Progenitor cell of endocrine pancreas (in vitro differentiated cells): ENCODE measurements at places on chromosomes 11 and 22. TPM values are rescaled to one million over a fixed set of nuclear protein-coding genes. Genes with fewer than 3 reads are reported as not detected.

ART5 gene
- 1.8 and 3.8 TPM in 2 replicates for total RNA-seq

ACCS gene
- 30.5 and 33.5 TPM in 2 replicates for total RNA-seq

GUCY1A2 gene
- total RNA-seq, result 36.5 and 38.5 TPM in 2 replicates

SOX6 gene
- total RNA-seq, result 32.6 and 34.9 TPM in 2 replicates

JAML gene
- total RNA-seq, result 0.22 and 0.60 TPM in 2 replicates

ROBO4 gene
- total RNA-seq, result not detected in 2 replicates

DNA sequence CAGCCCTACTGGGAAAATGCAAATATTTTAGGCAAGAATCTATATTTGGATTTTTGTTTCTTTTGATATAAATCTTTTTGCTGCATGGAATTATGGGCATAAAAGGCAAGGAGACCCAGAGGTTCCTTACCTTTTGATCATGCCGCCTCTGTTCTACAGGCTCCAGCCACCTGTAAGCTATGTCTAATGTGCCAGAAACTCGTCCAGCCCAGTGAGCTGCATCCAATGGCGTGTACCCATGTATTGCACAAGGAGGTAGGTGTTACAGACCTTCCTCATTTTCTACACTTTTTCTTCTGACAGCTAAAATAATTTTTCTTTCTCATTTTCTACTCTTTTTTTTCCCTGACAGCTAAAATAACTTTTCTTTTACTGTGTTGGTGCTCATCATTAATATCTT, 8.2 kb upstream of the BACE1-AS start:
- peaks cover 30% of the 10 kb centered on the region for H3K36me3 ChIP-seq
- no peak overlapping the region for H3K27ac ChIP-seq
- no peaks in the 10 kb centered on the region for H3K27me3 ChIP-seq
- no peaks in the 10 kb centered on the region for H3K4me1 ChIP-seq

DNA sequence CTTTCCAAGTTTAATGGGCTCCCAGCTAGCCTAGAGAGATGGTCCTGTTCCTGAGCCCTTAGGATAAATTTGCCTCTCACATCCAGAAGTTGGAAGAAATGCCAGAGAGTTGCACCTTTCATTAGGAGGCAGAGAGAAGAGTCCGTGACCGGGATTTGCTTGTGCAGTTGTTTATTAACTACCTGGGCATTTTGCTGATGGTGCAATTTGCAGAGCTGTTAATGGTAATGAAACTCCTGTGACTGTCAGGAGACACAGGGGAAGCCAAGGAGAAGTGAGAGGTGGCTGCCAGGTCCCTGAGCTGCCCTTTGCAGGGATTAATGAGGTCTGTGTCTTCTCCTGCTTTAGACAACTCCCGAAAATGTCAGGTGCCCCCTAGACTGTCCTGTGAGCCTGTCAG, 69.1 kb upstream of the B3GAT1 start:
- H3K36me3 ChIP-seq, result no peaks in the 10 kb centered on the region
- H3K4me1 ChIP-seq, result no peaks in the 10 kb centered on the region

DNA sequence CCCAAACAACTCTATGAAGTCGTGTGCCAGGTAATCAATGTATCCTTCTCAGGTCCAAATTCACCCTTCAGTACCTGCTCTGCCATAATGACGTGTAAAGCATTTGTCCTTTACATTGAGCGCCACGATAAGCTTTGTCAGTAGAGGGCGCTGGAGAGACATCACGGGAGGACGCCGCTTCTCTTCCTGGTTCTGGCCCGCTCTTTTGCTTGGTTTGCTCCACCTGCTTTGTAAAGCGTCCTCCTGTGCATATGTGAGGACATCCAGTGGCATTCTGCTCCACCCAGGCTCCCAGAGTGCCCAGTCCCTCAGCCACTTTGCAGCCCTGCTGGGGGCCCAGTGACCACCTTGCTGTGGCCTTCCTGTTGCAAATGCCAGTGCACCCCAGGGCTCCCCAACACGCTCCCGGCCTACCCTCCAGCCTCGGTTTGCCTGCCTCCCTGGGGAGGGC, 61.1 kb downstream of the WT1 start:
- DNase-seq, result no peak
- H3K36me3 ChIP-seq, result peaks cover 1% of the 10 kb centered on the region
- peaks cover 5% of the 10 kb centered on the region for H3K27me3 ChIP-seq
- H3K27ac ChIP-seq, result no peak overlapping the region
- H3K4me1 ChIP-seq, result no peaks in the 10 kb centered on the region
- H3K4me3 ChIP-seq, result no peak overlapping the region

GRCh38 chr11:14413307-14414069, 54.5 kb upstream of the RRAS2 start:
- H3K27me3 ChIP-seq, result peaks cover 5% of the 10 kb centered on the region
- H3K36me3 ChIP-seq, result no peaks in the 10 kb centered on the region
- H3K4me3 ChIP-seq, result no peak overlapping the region

- peaks cover 4% of the 10 kb centered on the region for H3K36me3 ChIP-seq
- DNase-seq, result peak; percentile 46
- H3K27ac ChIP-seq, result peak overlapping the region; percentile 95
- H3K4me3 ChIP-seq, result peak overlapping the region; percentile 81
- no peaks in the 10 kb centered on the region for H3K27me3 ChIP-seq
Observed at GRCh38 chr22:37560608-37561211, 430 bp downstream of the CDC42EP1 start.

- peaks cover 15% of the 10 kb centered on the region for H3K4me1 ChIP-seq
- H3K27me3 ChIP-seq, result no peaks in the 10 kb centered on the region
- no peak for DNase-seq
- no peak overlapping the region for H3K27ac ChIP-seq
- H3K36me3 ChIP-seq, result no peaks in the 10 kb centered on the region
Observed at GRCh38 chr11:48013269-48013901, 33.0 kb downstream of the PTPRJ start.

GRCh38 chr11:47241841-47242301, 6.7 kb downstream of the ACP2 start:
- H3K27me3 ChIP-seq, result no peaks in the 10 kb centered on the region
- no peak overlapping the region for H3K27ac ChIP-seq
- no peak overlapping the region for H3K4me3 ChIP-seq
- H3K4me1 ChIP-seq, result no peaks in the 10 kb centered on the region

- peaks cover 2% of the 10 kb centered on the region for H3K27me3 ChIP-seq
- H3K4me3 ChIP-seq, result no peak overlapping the region
- no peaks in the 10 kb centered on the region for H3K36me3 ChIP-seq
- no peak overlapping the region for H3K27ac ChIP-seq
- DNase-seq, result no peak
Observed at GRCh38 chr11:74321487-74322188, 10.2 kb upstream of the P4HA3 start.

DNA sequence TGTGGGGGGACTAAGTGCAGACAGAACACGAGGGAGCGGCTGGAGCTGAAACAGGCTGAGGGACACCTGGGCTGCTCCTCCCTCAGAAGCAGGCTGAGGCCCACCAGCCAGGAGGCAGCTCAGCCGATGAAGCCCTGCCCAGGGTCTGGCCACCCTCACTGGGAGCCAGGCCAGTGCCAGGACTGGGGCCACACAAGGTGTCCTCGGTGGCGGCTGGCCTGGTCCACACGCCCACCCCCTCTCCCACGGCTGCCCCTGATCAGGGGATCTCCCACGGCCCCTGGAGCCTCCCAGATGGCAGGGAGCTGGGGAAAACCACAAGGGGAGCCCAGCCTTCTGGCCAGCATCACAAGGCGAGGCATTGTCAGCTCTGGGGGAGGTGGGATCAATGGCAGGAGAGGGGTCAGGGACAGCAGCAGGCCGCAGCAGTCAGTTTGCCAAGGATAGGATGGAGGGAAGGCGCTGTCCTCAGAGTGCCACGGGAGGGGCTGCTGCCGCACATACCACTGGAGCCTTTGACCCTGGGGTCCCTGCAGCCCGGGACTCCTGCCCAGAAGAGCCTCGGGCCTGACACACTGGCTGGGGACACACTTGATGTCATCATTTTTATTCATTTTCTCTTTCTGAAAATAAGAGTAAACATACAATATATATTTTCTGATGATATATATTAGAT, 11.7 kb upstream of the RASL10A start:
- H3K4me3 ChIP-seq, result no peak overlapping the region
- no peak for DNase-seq
- H3K4me1 ChIP-seq, result no peaks in the 10 kb centered on the region
- H3K27me3 ChIP-seq, result no peaks in the 10 kb centered on the region
- H3K36me3 ChIP-seq, result peaks cover 7% of the 10 kb centered on the region
- no peak overlapping the region for H3K27ac ChIP-seq

DNA sequence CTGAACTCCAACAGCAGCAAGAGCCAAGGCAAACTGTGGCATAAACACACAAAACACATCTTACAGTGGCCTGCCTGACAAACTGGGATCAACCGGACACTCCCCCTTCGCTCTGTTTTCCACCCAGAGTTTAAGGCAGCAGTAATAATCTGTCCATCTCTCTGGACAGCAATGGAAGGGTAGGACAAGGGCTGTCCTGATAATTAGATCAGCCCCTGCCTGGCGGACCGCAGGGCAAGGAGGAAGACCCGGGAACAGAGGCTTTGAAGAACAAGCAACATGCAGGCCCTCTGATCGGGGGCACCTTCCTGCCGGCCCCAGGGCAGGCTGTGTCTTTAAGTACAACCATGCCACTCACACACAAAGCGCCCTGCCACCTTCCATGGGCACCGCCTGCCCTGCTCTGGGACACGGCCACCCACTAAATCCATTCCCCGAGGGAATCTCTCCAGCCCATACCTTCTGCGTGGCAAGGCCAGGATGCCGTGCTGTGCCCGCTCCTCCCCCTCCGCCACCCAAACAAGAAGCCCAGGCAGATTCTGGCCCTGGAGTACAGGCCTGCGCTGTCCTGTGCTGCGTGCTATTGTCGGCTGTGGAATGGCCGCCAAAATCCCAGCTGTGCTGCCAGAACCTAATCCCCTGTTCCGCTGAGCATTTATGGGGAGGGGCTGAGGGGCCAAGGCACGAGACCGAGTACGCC, 38.8 kb downstream of the NUMA1 start:
- H3K4me3 ChIP-seq, result no peak overlapping the region
- peak; percentile 25 for DNase-seq
- H3K36me3 ChIP-seq, result peaks cover 2% of the 10 kb centered on the region
- H3K27ac ChIP-seq, result no peak overlapping the region

DNA sequence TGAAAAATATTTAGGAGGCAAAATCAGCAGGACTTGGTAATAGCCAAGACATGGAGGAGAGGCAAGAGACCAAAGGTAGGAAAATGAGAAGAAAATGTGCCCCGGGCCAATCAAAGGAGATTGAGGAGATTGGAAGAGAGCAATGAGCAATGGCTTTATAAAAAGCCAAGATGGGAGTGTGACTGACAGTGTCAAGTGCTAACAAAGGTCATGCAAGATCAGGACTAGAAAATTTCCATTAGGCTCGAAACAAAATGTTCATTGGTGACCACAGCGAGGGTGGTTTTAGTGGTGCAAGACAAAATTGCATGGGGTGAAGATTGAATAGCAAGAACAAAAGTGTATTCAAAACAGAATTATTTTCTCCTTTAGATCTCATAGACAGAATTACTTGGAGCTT, 45.2 kb upstream of the TBCEL start:
- peaks cover 55% of the 10 kb centered on the region for H3K27me3 ChIP-seq
- H3K27ac ChIP-seq, result no peak overlapping the region
- H3K36me3 ChIP-seq, result no peaks in the 10 kb centered on the region
- no peak for DNase-seq

DNA sequence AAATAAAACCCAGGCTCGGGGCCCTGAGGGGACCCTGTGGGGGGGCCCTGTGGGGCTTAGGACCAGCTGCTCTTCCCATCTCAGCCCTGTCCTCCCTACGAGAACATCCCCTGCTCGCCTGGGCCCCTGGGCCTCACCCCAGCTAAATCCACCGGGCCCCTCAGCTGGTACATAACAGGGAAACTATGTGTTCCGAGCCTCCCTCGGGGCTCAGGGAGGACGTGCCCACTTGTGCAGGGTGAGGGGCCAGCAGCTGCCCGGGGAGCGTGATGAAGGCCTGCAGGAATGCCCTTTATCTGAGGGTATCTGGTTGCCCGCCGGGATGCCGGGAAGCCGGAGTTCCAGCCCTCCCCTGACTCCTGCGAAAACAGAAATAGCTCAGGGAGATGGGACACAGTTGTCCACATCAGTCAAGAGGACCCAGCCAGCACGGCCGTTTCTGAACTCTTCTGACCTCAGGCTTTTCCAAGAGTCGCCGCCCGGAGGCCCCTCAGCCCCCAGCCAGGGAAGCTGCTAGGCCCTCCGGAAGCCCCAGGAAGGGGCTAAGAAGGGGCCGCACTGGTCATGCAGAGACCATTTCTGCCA, 20.6 kb downstream of the MRPL23 start:
- no peak for DNase-seq
- no peaks in the 10 kb centered on the region for H3K36me3 ChIP-seq
- H3K27me3 ChIP-seq, result no peaks in the 10 kb centered on the region
- no peaks in the 10 kb centered on the region for H3K4me1 ChIP-seq
- H3K4me3 ChIP-seq, result no peak overlapping the region
- no peak overlapping the region for H3K27ac ChIP-seq

DNA sequence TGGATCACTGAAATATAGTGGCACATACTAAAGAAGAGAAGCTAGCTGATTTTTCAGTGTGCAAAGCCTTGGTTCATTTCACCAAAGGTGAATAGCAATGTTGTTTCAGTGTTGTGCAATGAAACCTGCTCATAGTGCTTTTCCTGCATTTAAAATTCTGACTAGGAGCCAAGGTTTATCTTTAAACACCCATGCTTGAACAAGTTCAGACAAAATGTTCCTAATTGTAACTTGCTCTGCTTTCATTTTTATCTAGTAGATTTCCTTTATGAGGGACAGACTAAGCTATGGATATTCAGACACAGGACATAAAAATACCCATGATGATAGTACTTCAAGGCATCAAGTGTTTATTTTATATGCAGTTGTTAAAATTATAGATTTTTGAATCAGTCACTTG, 47.7 kb downstream of the BBOX1 start:
- H3K27ac ChIP-seq, result no peak overlapping the region
- no peak overlapping the region for H3K4me3 ChIP-seq
- H3K36me3 ChIP-seq, result peaks cover 9% of the 10 kb centered on the region
- H3K27me3 ChIP-seq, result no peaks in the 10 kb centered on the region
- peaks cover 7% of the 10 kb centered on the region for H3K4me1 ChIP-seq

GRCh38 chr11:73334384-73335203, 26.5 kb downstream of the ARHGEF17 start:
- H3K36me3 ChIP-seq, result no peaks in the 10 kb centered on the region
- H3K4me1 ChIP-seq, result peaks cover 49% of the 10 kb centered on the region

DNA sequence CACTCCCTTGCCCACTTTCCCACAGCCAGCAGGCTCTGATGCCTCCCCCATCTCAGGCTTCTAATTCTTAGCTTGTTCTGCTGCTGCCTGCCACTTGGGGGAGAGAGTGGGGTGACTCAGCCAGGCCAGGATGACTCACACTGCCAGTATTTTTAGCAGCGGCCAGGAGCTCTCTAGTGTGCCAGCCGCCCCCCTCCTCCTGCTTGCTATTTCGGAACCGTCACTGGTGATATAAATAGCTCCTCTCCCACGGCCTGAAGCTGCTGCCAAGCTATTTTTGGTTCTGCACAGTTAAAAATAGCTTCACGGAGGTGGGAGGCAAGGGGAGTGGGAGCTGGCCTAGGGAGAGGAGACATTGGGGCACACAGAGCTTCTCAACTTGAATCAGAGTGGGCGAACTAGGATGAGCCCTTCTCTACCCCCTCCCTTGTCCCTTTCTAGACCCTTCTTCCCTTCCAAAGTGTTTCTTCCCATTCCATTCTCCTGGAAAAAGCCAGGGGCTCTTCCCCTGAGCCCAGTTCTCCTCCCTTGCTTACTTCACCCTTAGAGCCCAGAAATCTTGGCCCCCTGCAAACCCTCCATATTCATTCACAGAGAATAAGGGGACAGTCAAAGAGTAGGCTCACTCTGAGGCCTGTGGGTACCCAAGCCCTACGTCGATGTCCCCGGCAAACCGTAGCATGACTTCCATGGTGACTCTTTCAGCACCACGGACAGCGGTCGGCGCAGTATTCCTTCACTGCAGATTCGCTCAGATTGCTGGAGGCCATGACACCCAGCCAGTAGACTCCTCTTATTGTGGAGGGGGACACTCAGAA, 2.5 kb upstream of the NPAS4 start:
- H3K27me3 ChIP-seq, result peaks cover 72% of the 10 kb centered on the region
- H3K4me1 ChIP-seq, result no peaks in the 10 kb centered on the region
- no peak overlapping the region for H3K27ac ChIP-seq
